ENCODE measurements at places on chromosomes 3 and 15.

GRCh38 chr3:172648747-172649146 lies 62.1 kb downstream of the NCEH1 start:
- no peak for DNase-seq

- no peak for DNase-seq
Observed at GRCh38 chr3:31958701-31959152, 22.3 kb downstream of the OSBPL10 start.

- DNase-seq, result no peak
Observed at GRCh38 chr3:53804697-53805462, 41.3 kb downstream of the CHDH start.

- DNase-seq, result no peak
Observed at GRCh38 chr3:177262396-177262795, 65.1 kb upstream of the TBL1XR1 start.

- DNase-seq, result no peak
Observed at GRCh38 chr3:145079436-145079835, 1081.5 kb downstream of the PLOD2 start.

GRCh38 chr15:70236341-70237086 lies 138.8 kb upstream of the TLE3 start:
- no peak for DNase-seq
